ENCODE measurements at places on chromosomes 3 and 15.

GRCh38 chr15:76286271-76286879, 24.9 kb downstream of the ETFA start:
- no peak for DNase-seq

GRCh38 chr15:59345326-59345725, 27.3 kb downstream of the MYO1E start:
- DNase-seq: no peak

DNA sequence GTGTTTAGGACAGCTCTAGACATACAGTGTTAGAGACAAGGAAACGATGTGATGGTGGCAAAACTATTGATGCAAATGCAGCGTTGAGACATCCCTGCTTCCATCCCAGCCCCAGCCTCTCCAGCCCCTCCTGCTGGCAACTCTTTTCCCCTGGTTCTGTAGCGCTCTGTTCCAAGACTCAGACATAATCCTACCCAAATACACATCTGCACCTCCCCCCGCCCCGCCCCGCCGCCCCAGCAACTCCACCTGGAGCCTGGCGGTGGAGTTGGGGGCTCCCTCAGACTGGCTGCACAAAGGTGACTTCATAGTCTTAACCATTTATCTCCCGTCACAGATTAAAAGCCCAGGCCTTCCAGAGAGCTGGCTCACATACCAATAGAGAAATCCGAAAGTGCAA, 7.2 kb upstream of the SEC22A start:
- DNase-seq: peak; percentile 53

- DNase-seq: no peak
Measured at GRCh38 chr3:118011910-118012309, 1022.7 kb downstream of the IGSF11 start.

- DNase-seq: no peak
Measured at GRCh38 chr15:41873711-41874110, 20.1 kb downstream of the SPTBN5 start.

- DNase-seq: no peak
Measured at GRCh38 chr3:125515421-125515820, 4.6 kb downstream of the SNX4 start.

GRCh38 chr3:152471814-152472671, 203.3 kb downstream of the MBNL1 start:
- peak; percentile 60 for DNase-seq

- no peak for DNase-seq
Measured at GRCh38 chr3:162932503-162932902, 1435.9 kb downstream of the OTOL1 start.

- DNase-seq: no peak
Measured at GRCh38 chr3:183650554-183650953, 15.1 kb downstream of the KLHL24 start.

GRCh38 chr15:65525622-65526021, 4.6 kb upstream of the HACD3 start:
- peak; percentile 58 for DNase-seq

DNA sequence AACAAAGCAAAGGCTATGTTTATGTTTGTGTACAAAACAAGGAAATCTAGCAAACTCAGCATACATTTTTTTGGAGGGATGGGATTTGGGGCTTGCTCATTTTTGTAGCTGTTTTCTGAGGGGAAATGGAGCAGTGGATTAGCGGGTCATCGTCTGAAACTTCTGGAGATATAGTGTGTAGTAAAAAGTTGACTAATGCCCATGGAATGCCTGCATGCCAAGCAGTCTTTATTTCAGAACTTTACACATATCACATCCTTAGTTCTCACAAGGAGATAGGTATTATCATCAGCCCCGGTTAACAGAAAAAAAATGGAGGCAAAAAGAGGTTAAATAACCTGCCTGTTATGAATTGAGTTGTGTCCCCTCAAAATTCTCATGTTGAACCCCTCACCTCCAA, 47.1 kb downstream of the ATP13A4 start:
- peak; percentile 41 for DNase-seq

GRCh38 chr15:39415634-39416033, 165.2 kb upstream of the THBS1 start:
- DNase-seq: no peak

- DNase-seq: peak; percentile 29
Measured at GRCh38 chr3:113070681-113071113, 79.9 kb downstream of the GTPBP8 start.

DNA sequence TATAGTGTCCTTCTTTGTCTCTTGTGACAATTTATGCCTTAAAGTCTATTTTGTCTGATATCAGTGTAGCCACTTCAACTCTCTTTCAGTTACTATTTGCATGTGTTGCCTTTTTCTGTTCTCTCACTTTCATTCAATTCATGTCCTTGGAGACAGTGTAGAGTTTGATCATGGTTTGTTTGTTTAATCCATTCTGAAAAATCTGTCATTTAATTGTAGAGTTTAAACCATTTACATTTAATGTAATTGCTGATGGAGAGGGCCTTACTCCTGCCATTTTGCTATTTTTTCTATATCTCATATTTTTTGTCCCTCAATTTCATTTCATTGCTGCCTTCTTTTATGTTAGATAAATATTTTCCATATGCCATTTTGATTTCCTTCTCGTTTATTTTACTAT, 42.3 kb downstream of the LSM3 start:
- DNase-seq: no peak

DNA sequence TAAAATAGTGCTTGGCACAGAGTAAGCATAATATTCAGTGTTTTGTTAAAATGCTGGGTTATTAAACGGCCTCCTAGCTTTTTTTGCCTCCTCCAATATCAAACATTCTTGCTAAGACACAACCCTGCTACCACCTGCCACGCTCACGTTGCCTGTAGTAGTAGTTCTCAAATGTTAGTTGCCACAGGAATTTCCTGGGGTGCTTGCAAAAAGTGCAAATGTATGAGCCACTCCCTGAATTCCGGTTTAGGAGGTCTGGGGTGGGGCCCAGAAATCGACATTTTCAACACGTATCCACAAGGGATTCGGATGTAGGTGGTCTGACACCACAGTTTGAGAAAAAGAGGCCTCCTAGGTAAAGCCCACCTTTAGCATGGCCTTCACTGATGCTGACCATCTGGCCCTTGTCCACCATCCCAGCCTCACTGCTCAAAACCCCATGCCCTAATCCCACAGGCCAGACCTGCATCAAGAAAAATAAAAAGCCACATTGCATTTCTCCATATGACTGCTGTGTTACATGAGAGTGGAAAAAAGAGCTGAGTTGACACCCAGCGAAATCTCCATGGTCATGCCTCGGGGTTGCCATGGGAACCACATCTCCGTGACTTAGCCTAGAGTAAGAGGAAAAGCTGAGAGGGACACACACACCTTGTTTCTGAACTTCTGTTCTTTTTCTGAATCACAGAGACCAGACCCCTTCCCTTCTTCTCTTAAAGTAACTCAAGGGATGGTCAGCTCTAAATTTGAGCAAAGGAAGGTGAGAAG, 116.4 kb upstream of the HES1 start:
- no peak for DNase-seq

DNA sequence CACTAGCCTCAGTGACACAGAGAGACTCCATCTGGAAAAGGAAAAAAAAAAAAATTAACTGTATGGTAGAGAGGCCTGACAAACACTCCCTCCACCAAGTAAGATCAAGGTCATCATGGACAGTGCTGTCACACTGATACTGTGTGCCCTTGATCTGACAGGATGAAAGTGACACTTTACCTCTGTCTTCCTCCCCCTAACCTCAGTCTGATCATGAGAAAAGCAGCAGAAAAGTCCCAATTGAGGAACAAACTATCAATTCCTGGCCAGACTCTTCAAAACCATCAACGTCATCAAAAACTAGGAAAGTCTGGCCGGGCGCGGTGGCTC, 26.7 kb downstream of the PGPEP1L start:
- no peak for DNase-seq

- no peak for DNase-seq
Measured at GRCh38 chr15:49190586-49190985, 20.5 kb downstream of the GALK2 start.

DNA sequence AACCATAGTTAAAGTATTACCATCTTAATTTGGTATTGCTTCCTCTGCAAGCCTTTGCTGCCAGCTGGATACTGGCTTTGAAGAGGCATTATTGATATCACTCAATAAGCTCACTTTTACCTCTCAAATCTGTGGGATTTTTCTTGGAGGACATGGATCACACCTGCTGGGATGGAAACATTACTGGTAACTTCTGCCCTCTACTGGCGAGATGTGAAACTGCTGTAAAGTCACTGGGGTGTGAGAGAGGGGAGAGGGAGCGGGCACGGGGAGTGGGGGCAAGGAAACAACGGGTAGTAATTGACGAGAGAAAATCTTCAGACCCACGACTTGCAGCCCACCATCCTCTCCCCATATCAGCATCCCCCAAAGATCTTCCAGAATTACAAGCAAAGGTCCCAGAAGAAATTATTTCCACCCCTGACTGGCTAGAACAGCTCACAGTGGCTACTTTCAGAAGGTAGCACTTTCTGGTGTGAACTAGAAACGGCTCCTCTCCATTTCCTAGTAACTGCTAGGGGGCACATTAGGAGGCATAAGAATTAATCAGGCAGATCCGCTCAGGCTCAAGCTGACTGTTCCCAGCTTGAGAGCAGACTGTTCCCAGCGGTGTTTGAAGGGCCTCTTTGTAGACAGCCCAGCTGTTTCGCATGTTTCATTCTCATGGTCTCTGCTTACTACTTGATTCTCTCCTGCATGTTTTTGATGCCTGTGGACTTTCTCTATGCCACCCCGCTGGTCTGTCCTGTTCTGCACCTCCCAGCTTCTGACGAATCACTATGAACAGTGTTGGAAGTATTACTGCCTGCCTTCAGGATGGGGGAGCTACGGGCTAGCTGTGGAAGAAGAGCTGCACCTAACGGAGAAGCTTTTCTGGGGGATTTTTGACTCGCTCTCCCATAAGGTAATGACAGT, 230.4 kb upstream of the CHRM5 start:
- peak; percentile 66 for DNase-seq

DNA sequence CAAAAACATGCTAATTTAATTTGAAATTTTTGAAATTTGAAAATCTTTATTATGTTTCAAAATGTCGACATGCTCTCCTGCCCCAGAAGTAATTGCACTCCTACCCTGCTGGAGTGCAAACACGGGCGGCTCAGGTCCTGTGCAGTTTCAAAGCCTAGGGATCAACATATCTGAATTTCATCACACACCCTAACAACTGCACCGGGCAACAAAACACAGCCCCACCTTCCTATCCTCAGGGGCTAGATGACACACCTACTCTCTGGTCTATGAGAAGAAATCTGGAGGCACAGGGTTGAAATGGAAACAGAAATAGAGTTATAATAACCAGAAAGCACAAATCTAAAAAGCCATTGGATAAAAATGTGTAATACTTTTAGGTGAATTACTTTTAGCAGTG, 61.4 kb downstream of the BFSP2 start:
- peak; percentile 69 for DNase-seq

DNA sequence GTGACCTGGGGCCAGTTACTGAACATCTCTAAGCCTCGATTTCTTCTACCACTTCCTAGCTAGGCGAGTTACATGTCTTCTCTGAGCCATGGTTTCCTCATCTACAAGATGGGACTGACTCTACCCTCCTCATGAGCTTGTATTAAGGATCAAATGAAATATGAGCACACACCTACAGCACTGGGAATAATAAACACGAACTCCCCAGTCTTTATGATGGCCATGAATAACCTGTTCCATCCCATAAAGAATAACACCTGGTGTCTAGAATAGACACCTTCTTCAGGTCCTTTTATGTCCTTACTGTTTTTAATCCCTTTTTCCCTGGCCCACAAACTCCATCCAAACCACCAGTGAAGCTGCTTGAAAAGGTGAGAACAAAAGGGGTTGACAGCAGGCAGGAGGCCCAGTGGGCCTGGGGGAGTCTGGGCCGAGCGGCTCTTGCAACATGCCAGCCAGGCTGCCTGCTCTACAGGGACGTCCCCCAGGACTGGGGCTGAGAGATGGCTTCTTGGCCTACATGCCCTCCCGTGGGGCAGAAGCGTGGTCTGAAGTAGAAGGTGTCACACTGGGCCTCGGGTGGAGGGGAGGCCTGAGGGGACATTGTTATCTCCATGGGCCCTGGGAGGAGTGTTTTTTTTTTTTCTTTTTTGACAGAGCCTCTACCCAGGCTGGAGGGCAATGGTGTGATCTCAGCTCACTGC, 178.2 kb downstream of the RAB11A start:
- DNase-seq: no peak

DNA sequence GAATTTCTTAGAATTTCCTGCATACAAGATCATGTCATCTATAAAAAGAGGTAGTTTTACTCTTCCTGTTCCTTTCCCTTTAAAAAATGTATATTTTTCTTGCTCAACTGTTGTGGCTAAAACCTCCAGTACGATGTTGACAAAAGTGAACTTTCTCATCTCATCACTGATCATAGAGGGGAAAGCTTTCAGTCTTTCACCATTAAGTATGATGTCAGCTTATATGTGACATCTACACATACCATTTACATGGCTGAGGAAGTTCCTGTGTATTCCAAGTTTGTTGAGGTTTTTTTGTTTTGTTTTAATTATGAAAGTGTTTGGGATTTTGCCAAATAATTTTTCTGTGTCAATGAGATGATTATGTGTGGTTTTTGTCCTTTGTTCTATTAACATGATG, 173.6 kb downstream of the PLD1 start:
- DNase-seq: no peak

GRCh38 chr15:61421470-61421869, 192.4 kb upstream of the RORA start:
- peak; percentile 22 for DNase-seq

- DNase-seq: peak; percentile 2
Measured at GRCh38 chr3:133849346-133849745, 43.7 kb downstream of the SRPRB start.

GRCh38 chr15:51286816-51287215, 51.6 kb downstream of the CYP19A1 start:
- peak; percentile 19 for DNase-seq

GRCh38 chr3:12188328-12188648, 29.6 kb upstream of the TIMP4 start:
- no peak for DNase-seq

GRCh38 chr15:100764778-100765466, 114.7 kb upstream of the ALDH1A3 start:
- DNase-seq: no peak

DNA sequence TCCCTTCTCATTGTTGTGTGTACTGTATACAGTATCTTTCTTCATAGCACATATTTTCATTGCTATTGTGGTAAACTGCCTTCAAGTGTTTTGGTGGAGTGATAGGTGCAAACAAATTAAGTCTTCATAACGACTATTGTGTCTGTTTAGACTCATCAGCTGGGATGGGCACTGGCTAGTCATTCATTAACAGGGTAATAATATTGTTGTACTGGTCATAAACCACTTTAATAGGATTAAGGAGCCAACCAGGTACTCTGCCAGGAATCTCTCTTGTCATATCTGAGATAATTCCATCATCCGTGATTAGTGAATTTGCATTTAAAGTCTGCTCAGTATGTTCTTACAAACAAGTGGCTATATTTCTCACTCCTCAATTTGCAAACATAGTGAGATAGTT, 10.2 kb upstream of the TMEM45A start:
- no peak for DNase-seq
